ENCODE measurements at places on chromosomes 12 and 14. TPM values are rescaled to one million over a fixed set of nuclear protein-coding genes. Genes with fewer than 3 reads are reported as not detected.

The CEBPE gene
- total RNA-seq, result not detected

The ACRBP gene
- 1.8 TPM for total RNA-seq

The KERA gene
- total RNA-seq, result 0.09 TPM

The SGPP1 gene
- total RNA-seq, result 7.6 TPM

The GYS2 gene
- not detected for total RNA-seq

The GSG1 gene
- total RNA-seq, result 0.62 TPM

The MYRFL gene
- total RNA-seq, result 0.10 TPM

The DEPDC4 gene
- total RNA-seq, result 3.6 TPM

The HOXC10 gene
- total RNA-seq, result 0.32 TPM

The SERPINA12 gene
- not detected for total RNA-seq

The VDR gene
- 9.1 TPM for total RNA-seq

The SLC8A3 gene
- total RNA-seq, result 0.31 TPM
